ENCODE measurements at places on chromosomes 16 and 17.
A peak's percentile ranks its signal among the peaks of the same experiment; 100 is the strongest.

- no peak for DNase-seq
These were observed 135.5 kb downstream of the MYO1D start for GRCh38 chr17:32741381-32741780.

DNA sequence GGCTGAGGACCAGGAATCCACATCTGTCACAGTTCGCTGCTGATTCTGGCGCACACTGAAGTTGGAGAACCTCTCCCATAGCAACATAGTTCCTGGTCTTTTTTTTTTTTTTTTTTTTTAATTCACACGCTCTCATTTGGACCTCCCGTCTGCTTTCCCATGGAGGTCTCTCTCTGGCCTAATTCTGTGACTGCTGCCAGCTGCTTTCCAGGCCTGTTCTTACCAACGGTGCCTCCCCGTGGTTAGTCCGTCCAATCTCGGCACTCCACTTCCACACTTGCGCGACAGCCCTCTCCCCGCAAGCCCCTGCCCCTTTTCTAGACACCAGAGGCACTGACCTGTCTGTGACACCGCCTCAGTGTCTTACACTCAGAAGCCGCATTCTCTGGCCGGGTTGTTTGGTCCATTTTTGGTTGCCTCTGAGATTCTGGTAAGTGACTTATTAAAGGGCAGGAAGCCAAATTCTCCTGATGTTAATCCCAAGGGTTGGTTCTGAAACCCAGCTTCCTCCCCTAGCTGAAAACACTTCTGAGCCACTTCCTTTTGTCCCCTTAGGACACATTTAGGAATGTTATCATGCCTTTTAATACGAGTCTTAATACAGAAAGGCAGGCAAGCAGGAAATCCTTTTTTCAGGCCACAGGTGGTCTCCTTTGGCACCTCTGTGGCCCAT, 1.1 kb upstream of the AKTIP start:
- no peak for DNase-seq

DNA sequence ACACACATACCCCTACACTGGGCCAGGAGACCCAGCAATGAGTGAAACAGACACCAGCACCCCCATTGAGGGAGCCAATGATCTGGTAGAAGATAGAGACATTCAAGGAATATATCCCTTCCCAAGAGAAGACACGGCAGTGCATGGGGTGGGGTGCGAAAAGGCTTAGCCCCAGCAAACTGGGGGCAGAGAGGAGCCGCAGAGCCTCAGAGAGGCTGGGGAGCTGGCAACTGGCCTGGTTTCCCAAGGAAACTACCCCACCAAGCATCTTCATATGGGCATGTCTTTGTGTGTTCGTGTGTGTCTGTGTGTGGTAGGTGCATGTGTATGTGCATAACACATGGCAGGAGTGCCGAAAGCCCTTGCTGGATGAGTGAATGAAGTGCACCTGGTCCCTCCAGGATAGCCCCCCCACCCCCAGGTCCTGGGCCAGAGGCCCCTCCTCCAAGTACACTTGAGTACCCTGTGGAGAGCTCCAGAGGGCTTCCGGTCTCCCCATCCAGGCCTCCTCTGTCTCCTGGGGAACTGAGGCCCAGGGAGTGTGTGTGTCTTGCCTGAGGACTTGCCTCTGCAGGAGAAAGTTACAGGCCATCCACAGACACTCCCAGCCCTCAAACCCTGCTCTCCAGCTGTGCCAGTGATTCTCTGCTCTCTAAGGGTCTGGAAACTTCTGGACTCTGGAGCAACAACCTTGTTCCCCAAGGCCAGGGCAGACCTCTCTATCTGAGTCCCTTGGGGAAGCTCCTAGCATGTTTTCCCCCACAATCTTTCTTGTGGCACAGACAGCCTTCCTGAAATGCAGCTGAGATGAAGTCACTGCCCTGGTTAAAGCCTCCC, 15.9 kb downstream of the TBX2 start:
- DNase-seq, result no peak

- no peak for DNase-seq
These were observed 24.2 kb downstream of the FAM117A start for GRCh38 chr17:49739641-49740271.

- DNase-seq, result no peak
These were observed 20.4 kb downstream of the POLR3E start for GRCh38 chr16:22317625-22318024.

- DNase-seq, result no peak
These were observed 66.9 kb downstream of the ZNF423 start for GRCh38 chr16:49788986-49789385.

GRCh38 chr17:44384281-44384822, 5.1 kb downstream of the ITGA2B start:
- no peak for DNase-seq

- DNase-seq, result no peak
These were observed 39.2 kb downstream of the NT5M start for GRCh38 chr17:17342242-17342945.

- no peak for DNase-seq
These were observed 58.2 kb downstream of the IGF2BP1 start for GRCh38 chr17:49055181-49055927.

- DNase-seq, result no peak
These were observed 90.5 kb downstream of the PRKCA start for GRCh38 chr17:66392783-66393437.

- DNase-seq, result no peak
These were observed 670 bp downstream of the TNFSF12 start for GRCh38 chr17:7549401-7550055.

DNA sequence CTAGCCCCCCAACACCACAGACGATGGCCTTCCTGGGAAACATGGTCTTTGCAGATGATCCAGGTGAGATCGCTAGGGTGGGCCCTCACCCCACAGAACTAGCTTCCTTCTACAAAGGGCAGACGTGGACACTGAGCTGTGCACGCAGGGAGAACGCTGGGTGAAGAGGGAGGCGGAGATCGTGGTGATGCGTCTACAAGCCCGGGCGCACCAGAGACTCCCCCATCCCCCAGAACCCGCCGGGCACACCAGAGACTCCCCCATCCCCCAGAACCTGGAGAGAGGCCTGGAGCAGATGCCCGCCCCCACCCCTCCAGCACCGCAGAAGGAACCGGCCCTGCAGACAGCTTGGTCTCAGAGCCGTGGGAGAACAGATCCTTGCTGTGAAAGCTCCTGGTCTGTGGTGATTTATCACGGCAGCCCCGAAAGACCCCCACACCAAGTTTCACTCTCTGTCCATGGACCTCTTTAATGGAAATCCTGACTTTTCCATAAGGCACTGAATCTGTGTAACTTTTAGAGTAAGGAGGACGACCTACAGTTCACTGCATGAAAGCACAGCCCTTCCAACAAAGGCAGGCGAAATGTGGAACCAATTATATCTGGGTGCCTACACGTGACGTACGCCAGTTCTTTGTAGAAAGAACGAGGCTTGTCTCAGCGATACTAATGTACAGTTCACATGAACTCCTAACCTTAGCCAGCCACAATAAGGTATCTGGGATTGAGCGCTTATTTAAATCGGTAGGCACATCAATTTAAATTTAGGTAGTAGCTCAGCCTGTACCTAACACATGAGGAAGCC, 88.5 kb downstream of the ANKRD11 start:
- no peak for DNase-seq

DNA sequence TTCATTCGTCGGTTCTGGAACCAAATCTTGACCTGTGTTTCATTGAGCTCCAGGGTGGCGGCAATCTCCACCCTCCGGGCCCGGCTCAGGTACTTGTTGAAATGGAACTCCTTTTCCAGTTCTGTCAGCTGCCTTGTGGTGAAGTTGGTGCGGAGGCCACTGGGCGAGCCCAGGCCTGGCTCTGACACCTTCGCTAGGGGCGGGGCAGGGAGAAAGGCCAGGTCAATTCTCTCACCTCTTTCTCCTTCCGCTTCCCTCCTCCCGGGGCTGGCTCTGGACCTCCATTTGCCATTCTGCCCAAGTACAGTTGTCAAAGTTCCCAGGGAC, 1.2 kb downstream of the HOXB1 start:
- no peak for DNase-seq

GRCh38 chr16:67029254-67030096, 526 bp downstream of the CBFB start:
- peak; percentile 60 for DNase-seq

DNA sequence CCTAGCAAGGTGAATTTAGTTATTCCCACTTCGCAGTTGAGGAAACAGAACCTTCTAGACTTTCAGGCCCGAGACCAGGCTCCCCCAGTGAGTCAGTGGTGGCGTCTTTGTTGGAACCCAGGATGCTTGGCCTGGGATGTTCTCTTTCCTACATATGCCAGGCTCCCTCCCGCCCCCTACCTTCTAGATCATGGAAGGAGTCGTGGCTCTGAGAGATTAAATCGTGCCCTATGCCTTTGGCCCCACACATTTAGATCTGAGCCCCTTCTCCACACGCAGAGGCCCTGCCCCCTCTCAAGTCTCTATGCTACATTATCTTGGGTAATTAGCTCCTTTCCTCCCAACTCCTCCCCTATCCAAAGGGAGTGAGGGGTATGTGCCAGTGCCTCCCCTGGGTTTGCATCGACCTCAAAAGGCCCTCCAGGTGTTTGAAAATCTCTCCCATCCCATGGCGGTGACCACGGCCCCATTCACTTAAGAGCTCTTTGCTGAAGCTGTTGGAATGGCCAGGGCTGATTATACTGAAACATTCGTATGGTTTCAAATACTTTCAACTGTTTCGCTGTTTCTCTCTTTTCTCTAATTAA, 3.0 kb downstream of the NGFR start:
- DNase-seq, result no peak

GRCh38 chr17:76658242-76658662, 14.7 kb upstream of the ST6GALNAC1 start:
- no peak for DNase-seq

DNA sequence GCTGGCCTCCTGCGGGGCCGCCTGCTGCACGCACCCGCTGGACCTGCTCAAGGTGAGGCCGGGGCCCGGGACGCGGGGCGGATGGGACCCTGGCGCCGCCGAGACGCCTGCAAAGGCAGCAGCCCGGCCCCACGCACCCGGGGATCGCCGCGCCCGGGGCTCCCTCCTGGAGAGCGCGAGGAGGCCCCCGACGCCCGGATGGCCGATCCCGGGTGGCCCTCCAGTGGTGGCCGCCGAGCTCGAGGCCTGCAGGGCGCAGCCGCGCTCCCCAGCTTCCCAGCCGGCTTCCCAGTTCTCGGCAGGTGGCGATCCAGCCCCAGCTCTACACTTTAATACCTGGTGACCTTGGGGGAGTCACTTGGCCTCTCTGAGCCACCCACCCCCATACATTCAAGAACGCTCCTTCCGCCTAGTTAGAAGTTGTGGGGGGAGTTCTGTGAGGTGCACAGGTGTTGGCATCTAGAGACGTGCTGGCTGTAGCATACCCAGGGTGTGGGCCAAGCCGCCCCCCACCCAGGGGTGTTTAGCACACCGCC, 452 bp downstream of the SLC25A10 start:
- DNase-seq, result no peak

GRCh38 chr17:70599198-70599597, 429.9 kb downstream of the KCNJ2 start:
- DNase-seq, result no peak

DNA sequence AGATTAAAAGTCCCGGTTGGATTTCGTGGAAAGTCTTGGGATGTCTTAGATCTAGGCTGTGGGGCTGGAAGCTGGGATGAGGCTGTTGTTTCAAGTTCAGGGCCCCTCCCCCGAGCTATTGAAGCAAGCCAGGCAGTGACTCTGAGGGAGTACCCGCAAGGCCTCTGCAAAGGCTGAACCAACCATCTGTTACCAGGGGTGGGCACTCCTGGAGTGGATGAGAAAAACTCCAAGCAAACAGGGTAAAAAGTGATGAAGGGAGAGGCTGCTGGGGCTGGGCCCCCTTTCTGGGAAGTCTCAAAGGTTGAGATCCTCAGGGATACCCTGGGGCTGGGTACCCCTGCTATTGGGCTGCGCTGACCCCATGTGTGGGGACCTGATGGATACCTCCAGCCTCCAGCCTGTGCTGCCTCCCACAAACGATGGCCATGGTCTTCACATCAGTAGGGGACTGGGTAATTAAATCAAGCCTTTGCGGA, 82.4 kb upstream of the KIFC3 start:
- DNase-seq, result no peak

DNA sequence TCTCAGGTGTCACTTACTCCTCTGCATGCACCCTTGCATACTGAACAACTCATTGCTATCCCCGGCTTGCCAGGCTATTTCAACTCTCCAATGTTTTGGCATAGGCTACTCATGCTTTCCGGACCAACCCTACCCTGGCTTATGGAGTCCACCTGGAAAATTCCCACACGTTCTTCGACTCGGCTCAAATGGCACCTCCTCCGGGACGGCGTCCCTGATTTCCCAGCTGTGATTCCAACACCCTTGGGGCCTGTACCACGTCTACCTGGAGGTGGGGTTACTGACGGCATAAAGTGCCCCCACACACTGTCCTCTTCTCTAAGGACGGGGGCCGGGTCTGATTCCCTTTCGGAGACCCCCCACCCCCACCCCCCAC, 498 bp downstream of the SMYD4 start:
- no peak for DNase-seq

DNA sequence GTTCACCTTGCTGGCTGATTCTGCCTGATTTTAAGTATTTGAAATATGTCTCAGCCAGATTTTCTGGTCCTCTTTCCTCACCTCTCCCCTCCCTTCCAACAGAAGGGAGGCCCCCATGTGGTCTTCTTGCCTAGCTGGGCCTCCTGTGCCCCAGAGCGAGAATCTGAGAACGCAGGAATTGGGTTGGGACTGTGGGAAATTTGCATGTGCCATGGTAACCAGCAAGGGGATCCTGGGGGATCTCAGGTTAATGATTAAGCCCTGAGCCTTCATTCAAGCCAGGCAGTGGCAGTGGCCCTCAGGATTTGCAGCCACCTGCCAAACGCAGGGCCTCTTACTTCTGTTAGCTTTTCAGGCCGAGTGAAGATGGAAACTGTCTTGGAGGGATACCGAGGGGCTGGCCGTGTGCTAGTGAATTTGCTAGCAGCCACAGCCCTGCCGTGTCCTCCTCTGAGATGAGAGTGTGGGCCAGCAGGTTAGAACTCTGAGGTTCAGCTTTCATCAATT, 40.2 kb downstream of the KSR1 start:
- no peak for DNase-seq

DNA sequence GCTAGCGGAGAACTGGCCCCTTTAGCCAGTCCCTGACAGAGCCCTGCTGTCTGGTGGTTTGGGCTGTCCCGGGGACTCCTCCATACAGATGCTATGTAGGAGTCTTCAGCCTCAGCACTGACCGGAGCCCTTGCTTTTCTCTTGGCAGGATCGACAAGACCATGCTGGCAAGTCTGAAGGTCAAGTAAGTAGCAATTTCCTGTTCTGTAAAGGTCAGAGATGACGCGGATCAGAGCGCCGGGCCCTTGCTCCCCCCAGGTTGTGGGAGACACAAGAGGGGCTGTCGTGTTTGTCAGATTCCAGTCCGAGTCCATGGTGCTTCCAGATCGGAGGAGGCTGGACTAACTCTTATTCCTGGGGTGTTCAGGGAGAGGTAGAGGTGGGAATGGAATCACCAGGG, 4.1 kb downstream of the RAP1GAP2 start:
- no peak for DNase-seq

GRCh38 chr17:45686250-45686649, 97.9 kb upstream of the CRHR1 start:
- no peak for DNase-seq

DNA sequence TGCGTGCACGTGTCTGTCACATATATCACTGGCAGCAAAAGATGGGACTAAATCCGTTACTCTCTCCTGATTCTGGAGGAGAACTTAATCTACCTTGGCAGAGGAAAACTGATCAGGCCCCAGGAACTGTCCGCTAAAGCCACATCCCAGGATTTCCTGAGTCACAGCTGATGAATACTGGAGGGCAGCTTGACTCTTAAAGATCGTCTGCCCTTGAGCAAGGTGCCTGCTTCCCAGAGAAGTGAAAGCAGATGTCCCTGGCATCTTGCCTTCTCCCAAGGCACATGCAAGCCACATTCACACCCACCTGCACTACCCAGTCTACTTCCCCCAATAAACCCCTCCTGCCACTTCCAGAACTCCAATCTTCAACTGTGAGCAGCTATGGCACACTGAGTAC, 99.8 kb downstream of the CPPED1 start:
- no peak for DNase-seq

- DNase-seq, result peak; percentile 43
These were observed 118.2 kb upstream of the CHMP6 start for GRCh38 chr17:80873307-80873951.
